ENCODE measurements at places on chromosomes 3 and 15.

- DNase-seq: peak; percentile 56
These were observed 97.3 kb upstream of the LRIG1 start for GRCh38 chr3:66598168-66598567.

GRCh38 chr3:54165865-54166264 lies 43.5 kb downstream of the CACNA2D3 start:
- DNase-seq: no peak

- no peak for DNase-seq
These were observed 41.6 kb downstream of the WNT5A start for GRCh38 chr3:55445551-55445950.

DNA sequence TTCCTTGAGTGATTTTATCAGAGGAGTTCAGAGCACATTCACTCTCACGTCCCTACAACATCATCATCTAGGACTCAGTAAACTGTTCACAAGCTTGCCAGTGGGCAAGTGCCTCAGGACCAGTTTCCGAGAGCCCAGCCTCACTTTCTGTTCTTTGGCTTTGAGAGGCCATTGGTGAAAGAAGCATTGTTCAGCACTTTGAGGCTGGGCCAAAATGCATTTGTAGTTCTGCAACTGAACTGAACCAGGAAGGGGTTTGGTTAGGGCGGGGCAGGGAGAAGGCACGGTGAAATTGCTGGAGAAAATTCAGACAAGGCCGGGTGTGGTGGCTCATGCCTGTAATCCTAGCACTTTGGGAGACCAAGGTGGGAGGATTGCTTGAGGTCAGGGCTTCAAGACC lies 222.1 kb upstream of the CHRM5 start:
- no peak for DNase-seq

DNA sequence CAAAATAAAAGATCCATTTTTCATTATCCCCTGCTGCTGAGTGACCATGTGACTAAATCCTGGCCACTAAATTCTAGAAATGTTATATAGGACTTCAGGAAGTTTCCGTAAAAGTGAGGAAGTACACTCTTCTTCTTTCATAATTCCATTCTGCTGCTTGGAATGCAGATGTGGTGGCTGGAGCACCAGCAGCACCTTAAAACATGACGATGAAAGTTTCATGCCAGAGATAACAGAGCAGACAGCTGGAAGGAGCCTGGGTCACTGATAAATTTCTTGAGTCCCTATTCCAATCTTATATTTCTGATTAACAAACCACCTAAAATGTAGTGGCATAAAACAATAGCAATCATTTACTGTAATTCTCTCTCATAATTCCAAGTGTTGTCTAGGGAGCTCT lies 238.7 kb downstream of the TBL1XR1 start:
- no peak for DNase-seq

GRCh38 chr3:195102609-195103467 lies 168.1 kb downstream of the XXYLT1 start:
- peak; percentile 89 for DNase-seq

DNA sequence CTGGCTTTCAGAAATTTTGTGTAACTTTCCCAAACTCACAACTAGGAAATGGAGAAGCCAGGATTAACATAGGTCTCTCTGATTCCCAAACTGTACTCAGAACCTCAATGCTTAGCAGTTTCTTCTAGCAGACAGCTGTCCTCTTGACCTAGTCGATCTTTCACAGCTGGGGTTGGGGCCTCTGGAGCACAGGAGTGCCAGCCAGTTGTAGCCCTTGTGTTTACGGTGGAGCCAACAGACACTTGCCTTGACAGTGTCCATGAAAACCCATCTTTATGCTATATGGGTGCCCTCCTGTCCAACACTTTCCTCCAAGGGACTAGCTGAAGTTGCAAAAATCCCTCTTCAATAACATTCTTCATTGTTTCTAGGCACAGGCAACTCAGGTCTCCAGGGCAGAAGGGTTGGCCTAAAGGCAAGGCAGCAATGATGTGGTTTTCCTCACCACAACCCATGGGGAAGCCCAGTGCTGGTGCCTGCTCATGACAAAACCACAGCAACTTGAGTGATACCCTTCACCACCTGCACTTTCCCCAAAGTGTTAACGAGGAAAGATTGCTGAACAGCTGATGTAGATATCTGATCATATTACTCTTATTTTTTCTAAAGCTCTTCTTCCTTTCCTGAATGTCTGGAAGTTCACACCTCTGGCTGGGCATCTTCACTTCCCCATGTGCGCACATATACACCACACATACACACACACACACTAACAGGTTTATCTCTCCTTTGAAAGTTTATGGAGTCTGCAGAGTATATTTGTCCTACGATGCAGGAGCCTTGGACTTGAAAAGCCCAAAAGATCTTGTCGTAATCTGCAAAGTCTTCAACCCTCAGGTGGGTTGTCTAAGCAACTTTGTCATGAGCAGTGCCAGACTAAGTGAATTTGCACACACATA lies 11.0 kb upstream of the KNG1 start:
- DNase-seq: no peak

GRCh38 chr3:161268601-161269000 lies 47.5 kb downstream of the NMD3 start:
- DNase-seq: no peak

DNA sequence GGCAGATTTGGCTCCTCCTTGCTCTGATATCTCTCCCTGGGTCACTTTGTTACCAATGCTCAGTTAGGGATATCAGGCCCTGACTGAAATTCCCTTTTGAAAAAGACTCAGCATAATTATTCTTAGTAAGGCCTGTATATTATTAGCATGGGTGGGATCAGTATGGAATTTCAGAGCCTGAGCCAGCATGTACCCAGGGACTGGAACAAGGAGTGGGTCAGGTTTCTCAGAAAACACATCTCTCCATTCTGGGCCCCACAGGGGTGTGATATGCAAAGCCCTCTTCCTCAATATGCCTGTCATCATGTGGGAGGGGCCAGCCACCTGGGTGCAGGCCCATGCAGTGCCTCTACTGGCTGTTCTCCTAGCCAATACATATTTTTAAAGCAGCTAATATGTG lies 423.2 kb downstream of the EPHB1 start:
- no peak for DNase-seq

GRCh38 chr15:38373016-38373415 lies 80.9 kb upstream of the FAM98B start:
- no peak for DNase-seq

DNA sequence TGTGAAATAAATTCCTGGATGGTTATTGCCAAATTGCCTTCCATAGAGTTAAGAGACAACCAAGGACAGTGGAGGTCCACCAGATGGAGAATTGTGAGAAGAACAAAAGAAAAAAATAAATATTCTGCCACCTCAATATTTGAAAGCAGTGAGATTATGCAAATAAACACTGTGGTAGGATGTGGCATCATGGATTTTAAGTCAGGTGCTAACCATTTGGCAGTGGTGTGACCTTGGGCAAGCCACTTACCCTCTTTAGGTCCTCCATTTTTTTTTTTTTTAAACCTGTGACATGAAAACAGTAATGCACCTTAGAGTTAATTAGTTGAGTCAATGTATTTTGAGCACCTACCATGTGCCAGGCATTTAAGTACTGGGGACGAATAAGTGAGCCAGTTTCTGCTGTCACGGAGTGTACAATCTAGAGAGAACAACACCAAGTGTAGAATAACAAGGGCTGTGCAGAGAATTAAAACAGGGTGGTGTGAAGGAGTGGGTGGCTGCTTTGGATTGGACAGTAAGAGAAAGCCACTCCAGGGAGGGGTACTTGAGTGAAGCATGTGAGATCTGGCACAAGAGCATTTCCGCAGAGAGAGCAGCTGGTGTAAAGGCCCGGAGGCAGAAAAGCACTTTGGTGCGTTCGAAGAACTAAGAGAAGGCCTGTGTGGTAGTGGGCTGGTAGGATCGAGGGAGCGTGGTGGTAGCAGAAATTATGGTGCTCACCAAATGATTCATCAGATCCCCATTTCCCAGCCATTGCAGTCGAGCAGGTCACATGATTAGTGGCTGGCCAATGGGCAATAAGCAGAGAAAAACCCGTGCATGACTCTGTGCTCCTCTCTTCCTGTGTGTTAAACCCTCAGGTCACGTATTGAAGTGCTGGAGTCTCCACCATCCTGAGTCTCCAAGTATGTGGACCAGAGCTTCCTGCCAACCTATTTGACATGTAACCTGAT lies 39.2 kb downstream of the CCK start:
- no peak for DNase-seq

DNA sequence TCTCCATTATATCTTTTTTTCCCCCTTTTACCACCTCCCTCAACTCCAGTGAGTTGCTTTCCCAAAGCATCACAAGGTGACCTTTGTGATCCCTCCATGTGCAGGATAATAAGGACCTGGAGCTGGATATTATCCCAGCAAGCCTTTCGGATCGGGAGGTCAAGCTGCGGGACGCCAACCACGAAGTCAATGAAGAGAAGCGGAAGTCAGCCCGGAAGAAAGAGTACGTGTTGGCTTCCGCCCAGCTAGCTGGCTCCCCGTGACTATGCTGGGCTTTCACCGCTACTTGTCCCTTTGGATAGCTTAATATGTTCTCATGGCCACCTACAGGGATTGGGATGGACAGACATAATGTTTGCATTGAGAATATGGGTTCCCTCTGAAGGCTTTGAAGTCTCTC lies 273.7 kb upstream of the UMPS start:
- no peak for DNase-seq

DNA sequence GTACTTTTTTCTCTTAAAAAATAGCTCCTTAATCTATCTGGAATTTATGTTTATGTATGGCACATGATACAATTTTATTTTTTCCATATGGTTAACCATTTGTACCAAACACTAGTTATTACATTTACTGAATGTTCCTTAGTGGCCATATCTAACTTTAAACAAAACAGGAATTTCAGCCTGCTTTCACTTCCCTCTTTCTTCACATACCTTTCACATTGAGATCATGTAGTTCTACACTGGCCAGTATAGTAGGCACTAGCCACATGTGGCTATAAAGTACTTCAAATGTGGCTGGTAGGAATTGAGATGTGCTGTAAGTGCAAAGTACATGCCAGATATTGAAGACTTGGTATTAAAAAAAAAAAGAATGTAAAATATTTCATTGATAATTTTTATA lies 4.7 kb upstream of the RYK start:
- no peak for DNase-seq

DNA sequence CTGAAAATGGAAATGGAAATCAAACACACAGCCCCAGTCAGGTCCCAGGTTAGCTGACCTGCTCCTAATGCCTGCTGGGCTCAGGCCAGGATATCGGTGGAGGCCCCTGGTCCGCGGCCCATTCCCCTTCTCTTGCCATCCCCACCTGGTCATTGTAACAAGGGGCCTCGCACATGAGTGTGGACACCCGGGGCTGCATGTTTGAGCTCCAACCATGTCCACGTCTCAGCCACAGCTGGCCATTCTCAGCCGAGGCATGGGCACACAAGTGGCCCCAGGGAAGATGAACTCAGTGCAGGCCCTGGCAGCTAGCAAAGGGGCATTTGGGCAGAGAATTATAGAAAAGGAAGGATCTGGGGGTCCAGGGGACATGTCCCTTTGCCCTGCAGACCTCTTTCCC lies 41.7 kb downstream of the FAM174B start:
- no peak for DNase-seq

- DNase-seq: no peak
These were observed 242.8 kb upstream of the GBE1 start for GRCh38 chr3:82004266-82004665.

DNA sequence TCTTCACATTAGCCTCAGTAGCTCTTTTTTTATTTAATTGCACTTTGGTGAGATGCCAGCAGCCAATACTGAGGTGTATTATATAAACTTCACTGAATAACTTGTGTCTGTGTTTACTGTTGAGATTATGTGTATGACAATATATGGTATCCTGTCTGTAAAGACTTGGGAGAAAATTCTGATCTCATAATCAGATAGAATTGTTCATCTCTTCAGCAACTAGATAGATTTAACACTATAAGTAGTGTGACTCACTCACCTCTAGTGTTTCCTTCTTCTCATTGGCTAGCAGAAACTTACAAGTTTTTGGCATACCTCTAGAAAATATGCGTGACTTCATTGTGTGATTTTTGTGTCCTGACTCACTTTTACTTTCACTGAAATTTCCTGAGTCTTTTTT lies 67.6 kb upstream of the TGFBR2 start:
- peak; percentile 82 for DNase-seq

DNA sequence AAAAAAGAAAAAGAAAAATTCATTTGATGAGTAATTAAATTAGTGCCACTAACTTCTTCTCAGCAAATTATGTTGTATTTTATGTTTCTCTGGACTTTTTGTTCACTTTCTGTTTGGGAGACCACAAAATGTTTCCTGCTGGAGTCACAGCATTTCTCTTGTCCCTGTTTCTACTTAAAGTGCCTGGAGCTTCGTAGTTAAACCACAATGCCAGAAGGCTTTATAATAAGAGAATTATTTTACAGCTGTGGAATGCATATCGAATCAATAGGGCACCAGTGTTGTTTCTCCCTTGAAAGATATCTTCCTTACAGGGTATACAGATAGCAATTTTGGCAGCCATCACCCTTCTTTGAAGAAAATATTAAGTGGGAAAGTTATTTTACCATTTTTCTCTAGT lies 3.2 kb downstream of the DTWD1 start:
- DNase-seq: no peak

DNA sequence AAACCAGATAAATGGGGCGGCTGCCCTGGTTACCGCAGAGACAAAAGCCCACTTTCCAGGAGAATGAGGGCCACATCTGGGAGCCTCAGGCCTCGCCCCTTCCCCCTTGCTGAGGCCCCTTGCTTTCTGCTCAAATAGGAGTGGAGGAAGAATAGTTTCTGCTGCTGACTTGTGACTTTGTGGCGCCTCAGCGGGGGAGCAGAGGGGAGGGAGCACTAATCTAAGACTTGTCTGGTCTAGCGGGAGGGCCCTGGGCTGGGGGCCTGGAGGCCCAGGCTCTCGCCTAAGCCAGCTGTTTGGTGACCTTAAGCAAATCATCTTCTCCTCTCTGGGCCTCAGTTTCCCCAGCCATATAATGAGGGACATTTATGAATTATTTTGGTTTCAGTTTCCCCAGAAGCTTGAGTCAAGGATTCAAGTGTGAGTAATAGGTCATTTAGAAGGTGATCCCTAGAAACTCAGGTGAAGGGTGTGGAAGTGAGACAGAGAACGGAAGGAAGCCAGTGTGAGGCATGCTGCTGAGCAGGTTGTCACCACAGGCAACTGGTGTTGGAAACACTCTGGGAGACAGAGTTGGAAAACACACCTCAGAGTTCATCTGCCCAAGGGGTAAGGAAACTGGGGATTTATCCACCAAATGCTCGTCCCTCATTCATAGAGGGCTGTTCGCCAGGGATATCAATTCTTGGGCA lies 25.9 kb upstream of the SMAD3 start:
- no peak for DNase-seq

GRCh38 chr3:60536420-60536819 lies 714.8 kb downstream of the FHIT start:
- no peak for DNase-seq

DNA sequence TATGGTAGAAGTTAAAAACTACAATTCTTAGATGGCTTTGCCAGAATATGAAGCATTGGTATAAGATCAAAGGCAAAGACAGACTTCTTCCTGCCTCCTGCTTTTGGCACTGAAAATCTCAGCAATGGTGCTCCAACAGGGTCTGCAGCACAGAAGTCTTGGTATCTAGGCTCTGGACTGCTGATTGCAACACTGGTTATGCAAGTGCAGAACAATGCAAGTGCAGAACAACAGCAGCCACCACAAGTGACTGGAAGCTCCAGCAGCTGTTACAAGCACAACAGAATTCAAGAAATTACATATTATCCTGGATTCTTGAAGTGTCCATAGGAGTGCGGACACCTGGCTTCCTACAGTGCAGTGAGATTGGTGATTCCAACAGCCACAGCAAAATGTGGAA lies 33.7 kb downstream of the ZBTB20 start:
- DNase-seq: no peak

All from HS-5 (cell line).